Stimulated activated naive CD4-positive, alpha-beta T cell treated with Interleukin-2 at 50 U/mL for 16 hours (primary cell): ENCODE measurements at places on chromosomes 7 and 10.

GRCh38 chr7:29765490-29765889 lies 40.8 kb upstream of the WIPF3 start:
- no peak for DNase-seq

DNA sequence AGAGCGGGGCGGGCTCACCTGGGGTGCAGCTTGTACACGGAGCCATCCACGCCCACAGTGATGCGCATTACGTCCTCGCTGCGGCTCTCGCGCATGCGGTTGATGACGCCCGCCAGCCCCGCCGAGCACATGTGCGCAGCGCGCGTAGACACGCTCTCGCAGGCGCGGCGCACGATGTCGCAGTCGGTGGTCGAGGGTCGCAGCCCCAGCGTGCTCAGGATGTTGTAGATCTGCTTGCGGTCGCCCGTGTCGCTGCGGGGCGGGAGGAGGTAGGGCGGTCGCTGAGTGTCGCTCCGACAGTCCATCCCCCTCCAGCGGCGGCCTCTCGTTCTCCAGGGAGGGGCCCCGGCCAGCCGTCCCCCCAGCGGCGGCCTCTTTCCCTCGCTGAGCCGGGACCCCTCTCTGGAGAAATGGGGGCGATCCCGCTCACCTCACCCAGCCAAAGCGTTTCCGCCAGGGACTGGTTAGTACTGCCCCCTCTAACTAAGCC lies 4.4 kb upstream of the MYL7 start:
- peak; percentile 36 for DNase-seq

- no peak for DNase-seq
Observed at GRCh38 chr7:140769852-140770251, 73.3 kb downstream of the NDUFB2 start.

GRCh38 chr10:113089551-113089950 lies 139.5 kb downstream of the TCF7L2 start:
- no peak for DNase-seq

DNA sequence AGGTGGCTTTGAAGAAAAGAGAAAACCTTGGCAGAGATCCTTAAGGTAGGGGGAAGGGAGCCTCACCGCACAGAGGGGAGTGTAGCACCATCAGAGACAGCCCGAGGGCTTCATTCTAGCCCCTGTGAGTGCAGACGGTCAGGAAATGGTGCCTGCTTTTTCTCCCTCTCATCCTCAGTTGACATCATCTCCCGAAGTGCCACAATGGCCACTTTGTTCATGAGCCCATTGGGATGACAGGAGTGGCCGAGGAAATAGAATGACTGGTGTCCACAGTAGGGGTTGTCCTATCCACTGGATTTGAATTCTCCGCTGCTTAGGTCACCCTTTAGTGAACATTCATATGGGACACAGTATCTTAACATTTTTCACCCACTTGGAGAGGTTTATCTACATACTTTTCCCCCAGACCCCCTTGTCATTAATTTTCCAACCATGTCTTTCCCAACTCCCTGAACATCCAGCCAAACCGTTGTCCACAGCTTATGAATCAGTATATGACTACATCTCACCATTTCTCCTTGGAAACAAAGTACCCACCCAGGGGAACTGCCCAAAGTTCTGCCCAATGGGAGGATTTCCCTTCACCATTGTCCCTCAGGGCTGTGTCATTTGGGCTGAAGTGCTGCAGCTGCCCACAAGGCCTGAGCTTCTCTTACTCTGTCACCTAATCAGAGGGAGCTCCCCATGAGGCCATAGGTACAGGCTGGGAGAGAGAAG lies 108.8 kb downstream of the ADCY1 start:
- DNase-seq: no peak

DNA sequence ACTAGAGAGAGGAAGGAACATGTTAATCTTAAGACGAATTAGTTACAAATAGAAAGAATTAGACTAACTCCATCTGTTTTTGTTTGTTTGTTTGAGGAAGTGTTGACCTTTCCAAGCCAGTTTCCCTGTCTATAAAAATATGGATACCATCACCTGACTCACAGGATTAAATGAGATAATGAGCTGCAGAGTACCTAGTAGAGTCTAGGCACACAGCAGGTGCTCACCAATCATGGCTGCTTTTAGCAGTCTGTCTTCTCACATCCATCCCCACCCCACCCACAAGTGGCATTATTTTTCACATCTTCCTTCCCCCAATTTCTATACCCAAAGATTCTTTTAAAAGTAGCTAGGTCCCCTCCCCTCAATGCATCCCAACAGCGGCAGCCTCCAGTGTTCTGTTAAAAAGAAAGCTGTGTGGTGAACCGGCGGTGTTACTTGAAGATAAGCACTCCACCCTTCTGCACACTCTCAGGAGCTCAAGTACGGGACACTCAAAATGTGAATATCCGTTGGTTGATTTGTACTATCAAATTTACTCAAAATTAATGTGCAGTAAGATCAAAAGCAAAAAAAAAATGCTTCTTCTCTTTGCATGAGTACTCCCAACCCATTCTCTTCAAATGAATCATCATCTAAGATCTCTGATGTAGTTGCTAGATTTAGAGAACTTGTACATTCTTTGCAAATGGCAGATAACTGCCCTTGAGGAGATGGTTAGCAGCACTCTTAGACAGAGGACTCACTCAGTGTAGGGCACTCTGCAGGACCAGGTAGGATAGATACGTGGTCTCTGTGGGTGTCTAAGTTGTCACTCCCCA lies 145.4 kb upstream of the ASAH2 start:
- DNase-seq: peak; percentile 6

DNA sequence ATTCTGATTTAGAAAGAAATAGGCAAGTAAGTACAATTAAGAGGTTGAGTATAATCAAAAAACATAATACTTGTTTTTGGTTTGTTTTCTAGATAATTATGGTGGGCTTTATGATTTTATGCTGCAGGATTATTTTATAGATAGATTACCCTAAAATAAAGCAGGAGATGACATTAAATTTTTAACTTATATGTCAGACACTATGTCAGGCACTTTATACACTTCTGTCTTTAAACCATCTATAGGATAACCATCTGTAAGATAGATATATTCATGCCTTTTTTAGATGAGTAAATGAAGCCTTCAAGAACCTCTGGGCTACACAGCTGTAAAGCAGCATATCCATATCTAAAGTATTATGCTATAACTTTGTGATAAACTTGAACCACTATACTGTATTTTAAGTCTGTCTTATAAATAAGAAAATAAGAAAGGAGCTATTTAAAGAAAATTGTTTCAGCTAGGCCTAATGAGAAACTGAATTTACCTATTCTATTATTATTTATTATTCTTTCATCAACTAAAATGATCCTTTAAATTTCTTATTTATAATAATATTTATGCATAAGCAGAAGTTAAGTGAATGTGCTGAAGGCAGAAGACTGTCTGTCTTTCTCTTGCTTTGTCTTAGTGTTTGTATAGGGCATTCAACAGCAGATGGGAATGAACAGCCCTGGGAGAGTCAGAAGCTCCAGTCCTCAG lies 94.0 kb downstream of the CPED1 start:
- no peak for DNase-seq

GRCh38 chr10:72648301-72648700 lies 22.4 kb upstream of the MICU1 start:
- no peak for DNase-seq

GRCh38 chr10:101570428-101571270 lies 17.4 kb downstream of the POLL start:
- no peak for DNase-seq

GRCh38 chr10:123888751-123889150 lies 2.9 kb downstream of the CPXM2 start:
- no peak for DNase-seq
